NCI-H524 treated with DMSO at 0.1 percent for 48 hours (cell line): ENCODE measurements at places on chromosomes 12 and 14.

DNA sequence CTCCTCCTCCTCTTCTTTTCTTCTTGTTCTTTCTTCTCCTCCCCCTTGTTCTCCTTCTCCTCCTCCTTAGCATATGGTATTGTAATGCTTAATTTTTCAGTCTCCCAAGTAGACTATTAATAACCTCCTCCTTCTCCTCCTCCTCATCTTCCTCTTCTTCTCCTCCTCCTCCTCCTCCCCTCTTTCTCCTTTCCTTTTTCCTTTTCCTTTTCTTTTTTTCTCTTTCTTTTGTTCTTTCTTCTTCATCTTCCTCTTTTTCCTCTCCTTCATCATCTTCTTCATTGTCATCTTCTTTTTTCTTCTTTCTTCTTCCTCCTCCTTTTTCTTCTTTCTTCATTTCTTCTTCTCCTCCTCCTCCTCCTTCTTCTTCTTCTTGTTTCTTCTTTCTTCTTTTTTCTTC lies 251.6 kb upstream of the ARHGAP5 start:
- DNase-seq, result no peak

GRCh38 chr12:50081096-50081808 lies 3.9 kb upstream of the SMARCD1 start:
- no peak for DNase-seq

DNA sequence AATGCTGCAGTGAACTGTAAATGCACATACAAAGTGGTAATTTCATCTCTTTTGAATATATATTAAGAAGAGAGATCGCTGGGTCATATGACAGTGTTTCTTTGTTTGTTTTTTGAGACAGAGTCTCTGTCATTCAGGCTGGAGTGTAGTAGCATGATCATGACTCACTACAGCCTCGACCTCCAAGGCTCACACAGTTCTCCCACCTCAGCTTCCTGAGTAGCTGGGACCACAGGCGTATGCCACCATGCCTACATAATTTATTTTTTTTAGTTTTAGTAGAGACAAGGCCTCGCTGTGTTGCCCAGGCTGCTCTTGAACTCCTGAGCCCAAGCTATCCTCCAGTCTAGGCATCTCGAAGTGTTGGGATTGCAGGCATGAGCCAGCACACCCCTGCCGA lies 62.4 kb upstream of the ACSS3 start:
- DNase-seq, result no peak

DNA sequence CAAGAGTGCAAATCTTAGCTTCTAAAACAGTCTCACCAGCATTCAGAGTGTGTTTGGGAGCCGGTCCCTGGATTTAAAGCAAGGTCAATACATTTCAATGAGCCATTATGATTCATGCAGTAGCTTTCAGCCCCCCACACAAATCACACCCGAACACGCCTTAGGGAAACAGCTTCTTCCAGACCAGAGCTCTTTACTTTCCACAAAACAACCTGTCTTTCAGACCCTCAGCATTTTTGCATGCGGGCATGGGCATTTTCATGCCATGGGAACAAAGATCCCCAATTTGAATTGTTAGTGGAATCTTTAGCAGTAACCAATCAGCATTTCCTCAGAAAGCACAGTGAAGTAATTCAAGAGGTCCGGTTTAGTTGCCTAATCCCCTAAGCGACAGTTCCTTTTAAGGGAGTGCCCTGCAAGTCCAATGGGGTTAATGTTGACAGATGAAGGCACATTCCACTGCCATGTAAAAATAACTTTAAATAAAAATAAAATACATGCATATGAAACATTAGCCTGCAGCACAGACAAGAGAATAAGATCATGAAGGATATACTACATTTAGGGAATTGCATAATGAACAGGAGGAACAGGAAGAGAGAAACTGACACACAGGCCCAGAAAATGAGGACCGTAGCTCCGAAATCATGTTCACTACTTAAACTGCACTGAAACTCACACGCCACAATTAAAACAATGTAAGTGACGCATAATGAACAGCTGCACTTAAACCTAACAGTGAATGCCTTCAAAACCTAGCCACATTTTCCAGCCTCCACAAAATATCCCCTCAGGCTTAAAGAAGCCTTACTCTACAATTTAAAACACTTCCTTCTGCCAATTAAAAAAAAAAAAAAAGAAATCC lies 4.0 kb downstream of the VPS37B start:
- no peak for DNase-seq

GRCh38 chr12:8831116-8831515 lies 8.7 kb downstream of the A2ML1 start:
- DNase-seq, result no peak

- no peak for DNase-seq
These were observed 94.5 kb downstream of the CALM1 start for GRCh38 chr14:90491221-90491885.

- no peak for DNase-seq
These were observed 636.4 kb downstream of the SLC6A15 start for GRCh38 chr12:84276215-84276614.

GRCh38 chr14:95137164-95137803 lies 20.0 kb downstream of the DICER1 start:
- no peak for DNase-seq

DNA sequence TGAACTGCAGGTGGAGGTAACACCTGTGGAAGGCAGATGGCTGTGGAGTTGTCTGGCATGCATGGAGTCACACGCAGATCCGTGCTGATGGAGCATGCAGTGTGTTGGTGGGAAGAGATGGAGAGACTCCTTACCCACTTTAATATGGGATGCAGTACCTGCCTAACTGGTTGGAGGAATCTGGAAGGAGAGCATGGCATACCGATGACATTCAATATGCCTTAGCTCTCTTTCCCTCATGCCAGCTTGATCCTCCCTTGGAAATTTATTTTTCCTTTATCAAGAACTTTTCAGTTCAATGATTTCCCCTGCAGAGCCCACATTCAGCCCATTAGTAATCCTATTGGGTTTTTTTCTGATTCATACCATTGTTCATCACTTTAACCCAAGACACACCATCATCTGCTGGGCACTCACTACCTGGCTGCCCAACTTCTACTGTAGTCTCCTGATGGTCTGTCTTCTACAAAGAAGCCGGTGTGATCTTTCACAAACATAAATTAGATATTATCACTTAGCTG lies 25.9 kb upstream of the NR2C1 start:
- DNase-seq, result no peak

DNA sequence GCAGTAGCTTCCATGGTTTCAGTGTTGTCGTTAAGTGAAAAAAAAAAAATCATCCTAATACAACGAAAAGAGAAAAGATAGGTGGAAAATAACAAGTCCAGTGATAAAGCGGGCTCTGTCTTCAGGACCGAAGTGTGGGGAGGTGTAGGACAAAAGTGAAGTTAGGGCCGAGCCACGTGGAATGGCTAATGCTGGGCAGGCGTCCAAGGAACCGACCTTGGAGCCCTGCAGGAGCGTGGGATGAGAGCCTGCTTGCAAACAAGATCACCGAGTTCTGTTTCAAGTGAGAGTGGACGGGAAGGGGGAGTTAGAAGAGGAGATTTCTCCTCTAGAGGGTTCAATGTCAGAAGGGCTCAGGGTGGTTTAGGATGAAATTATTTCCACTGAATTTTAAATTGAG lies 22.2 kb downstream of the A2ML1 start:
- no peak for DNase-seq

DNA sequence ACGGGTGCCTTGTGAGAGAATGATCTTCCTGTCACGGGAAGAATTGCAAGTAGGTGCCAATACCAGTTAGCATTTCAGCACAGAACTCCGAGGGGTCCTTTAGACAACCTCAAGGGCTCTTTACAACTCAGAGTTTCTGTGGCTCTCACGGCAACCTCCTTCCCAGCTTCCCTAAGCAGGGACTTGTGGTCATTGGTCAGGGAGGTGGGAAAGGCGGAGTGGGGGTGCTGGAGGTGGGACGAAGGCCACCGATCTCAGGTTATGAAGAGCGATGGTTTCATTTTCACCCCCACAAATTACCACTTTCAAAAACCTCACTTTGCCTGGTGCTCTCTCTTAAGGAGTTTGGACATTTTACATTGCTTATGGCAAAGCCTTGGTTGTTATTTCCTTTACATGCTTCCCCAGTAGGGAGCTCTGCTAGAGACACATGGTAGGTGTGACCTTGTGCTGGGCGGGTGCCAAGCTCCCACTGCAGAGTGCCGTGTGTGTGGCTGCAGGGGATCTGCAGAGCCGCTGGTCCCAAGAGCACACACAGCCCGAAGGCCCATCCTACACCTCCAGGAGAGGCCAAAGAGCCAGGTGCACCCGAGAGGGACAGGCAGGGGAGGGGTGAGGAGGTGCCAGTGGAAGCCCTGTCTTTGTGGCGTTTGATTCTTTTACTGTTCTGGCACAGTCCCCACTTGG lies 21.4 kb downstream of the BCL2L14 start:
- DNase-seq, result no peak

GRCh38 chr12:57087010-57087690 lies 1.8 kb upstream of the NAB2 start:
- no peak for DNase-seq

- peak; percentile 31 for DNase-seq
These were observed 13.8 kb downstream of the NGDN start for GRCh38 chr14:23483236-23483854.

DNA sequence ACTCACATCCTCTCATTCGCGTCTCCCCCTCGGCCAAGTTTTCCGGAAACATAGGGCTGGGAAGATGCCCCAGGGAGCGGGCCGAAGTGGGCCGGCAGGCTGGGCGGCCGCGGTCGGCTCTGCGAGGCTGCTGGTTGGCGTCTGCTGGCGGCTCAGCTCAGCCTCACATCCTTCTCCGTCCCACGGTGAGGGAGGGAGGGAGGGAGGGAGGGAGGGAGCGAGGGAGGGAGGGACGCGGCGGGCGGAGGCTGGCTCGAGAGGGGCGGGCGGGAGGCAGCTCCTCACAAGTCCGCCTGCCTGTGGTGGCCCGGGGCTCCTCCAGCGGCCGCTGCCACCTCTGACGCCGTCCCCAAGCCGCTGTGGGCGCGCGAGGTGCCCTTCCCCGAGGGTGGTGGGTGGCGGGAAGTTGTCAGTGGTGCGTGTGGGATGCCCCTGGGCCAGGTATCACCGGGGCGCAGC lies 93.8 kb downstream of the RFLNA start:
- DNase-seq, result no peak

DNA sequence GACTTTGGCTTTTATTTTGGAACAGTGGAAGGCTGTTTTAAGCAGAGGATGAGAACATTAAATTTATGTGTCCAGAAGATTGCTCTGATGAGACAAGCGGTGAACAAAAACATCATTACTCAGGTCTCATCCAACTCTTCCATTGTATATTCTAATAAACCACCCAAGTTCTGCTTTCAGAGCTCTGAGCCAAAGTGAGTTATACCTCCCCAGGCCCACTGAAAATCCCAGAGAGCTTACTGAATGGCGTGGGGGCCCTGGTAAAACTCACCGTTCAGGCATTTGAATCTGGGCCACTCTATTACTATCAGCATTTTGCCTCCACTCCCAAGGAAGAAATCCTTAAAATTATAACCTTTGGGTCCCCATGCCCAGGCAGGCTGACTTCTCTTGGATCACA lies 122.0 kb upstream of the HIF1A start:
- DNase-seq, result no peak

- DNase-seq, result no peak
These were observed 697 bp downstream of the ATP6V0A2 start for GRCh38 chr12:123712780-123713319.

GRCh38 chr14:36901861-36902260 lies 240.2 kb downstream of the PAX9 start:
- DNase-seq, result no peak

GRCh38 chr12:119266963-119267362 lies 67.6 kb upstream of the CCDC60 start:
- no peak for DNase-seq

DNA sequence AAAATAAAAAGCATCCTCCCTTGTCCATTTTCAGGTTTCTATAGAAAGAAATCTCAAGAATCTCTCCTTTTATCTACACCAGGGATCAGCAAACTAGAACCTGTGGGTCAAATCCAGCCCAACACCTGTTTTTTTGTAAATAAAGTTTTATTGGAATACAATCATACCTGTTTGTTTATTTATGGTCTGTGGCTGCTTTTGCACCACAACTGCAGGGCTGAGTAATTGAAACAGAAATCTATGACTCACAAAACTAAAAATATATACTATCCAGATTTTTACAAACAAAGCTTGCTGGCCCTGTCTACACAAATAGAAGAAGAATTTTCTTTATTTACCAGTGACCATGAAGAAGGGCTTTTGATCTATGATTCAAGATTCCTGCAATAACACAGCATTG lies 95.1 kb upstream of the COCH start:
- DNase-seq, result no peak

GRCh38 chr12:47574252-47575021 lies 131.4 kb downstream of the RPAP3 start:
- no peak for DNase-seq

DNA sequence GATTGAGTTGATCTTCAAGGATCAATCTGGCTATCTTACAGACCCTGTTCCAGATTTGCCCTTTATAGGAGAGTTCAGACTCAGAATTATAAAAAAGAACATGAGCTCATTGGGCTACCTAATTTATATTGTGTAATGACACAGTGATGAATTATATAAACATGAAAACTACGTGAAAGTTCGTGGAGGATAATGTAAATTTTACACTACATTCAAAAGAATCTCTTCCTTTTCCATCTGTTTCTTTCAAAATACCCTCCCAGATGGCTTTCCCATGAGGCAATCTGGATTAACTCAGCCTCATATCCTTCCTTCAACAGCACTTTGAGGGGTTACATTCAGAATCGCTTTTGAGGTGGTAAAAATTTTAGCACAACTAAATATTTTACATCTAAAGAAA lies 129.3 kb downstream of the HMGA2 start:
- DNase-seq, result no peak

GRCh38 chr14:22539831-22540230 lies 49.2 kb downstream of the DAD1 start:
- DNase-seq, result no peak

DNA sequence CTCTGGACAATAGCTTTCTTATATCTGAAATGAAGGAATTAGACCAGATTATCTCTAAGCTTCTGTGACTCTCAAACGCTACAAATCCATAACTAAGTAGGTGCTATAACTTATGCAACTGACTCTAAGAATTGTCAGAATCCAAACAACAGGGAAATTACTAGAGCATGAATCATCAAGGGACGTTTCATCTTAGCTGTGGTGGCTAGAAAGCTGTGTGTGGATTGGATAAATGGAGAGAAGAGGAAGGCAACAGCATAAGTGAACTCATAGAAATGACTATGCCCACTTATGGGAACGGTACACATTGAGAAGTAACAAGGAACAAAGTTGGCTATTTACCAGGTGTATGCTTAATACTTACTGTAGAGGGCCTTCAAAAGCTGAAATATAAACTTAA lies 96.0 kb upstream of the NEDD1 start:
- no peak for DNase-seq

- no peak for DNase-seq
These were observed 95.1 kb downstream of the DICER1 start for GRCh38 chr14:95062220-95062619.

- no peak for DNase-seq
These were observed 14.3 kb upstream of the KRT5 start for GRCh38 chr12:52534482-52534881.

DNA sequence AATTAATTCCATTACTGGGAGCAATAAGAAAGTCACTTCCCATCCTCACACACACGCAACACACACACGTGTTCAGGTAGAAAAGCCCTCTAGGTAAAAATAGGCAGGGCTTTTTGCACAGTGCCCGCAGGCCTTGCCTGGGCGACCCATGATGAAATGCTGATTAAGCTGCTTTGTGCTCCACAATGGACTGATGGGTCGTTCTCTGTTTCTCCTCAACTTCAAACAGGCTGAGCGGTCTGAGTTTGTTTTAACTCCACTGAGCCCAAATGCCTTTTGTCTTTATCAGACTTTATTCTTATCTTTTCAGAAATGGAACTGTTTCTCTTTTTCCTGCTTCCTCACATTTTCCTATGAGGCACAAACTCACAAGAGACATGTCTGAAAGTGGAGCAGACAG lies 9.4 kb upstream of the DACT1 start:
- DNase-seq, result no peak
